ENCODE measurements at places on chromosomes 12 and 14.

- DNase-seq = no peak
These were observed 207.7 kb downstream of the TTC8 start for GRCh38 chr14:89032086-89032649.

DNA sequence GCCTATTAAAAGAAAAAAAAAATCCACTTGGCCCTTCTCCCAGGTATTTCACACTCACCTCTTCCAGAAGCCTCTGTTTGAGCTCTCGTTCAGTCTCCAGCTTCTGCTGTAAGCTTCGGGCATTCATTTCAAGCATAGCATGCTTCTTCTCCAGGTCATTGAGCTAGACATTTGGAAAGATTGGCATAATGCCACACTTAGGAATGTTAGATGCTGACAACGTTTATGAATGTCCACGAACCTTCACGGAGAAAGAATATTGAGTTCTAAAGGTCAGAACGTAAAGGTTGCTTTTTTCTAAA, 60.5 kb downstream of the PRKAB1 start:
- no peak for DNase-seq

- peak; percentile 68 for DNase-seq
These were observed 167.5 kb downstream of the BTG1 start for GRCh38 chr12:91978143-91978542.

GRCh38 chr12:2358986-2359658, 306.3 kb downstream of the CACNA1C start:
- DNase-seq = no peak

- no peak for DNase-seq
These were observed 19.4 kb downstream of the COA8 start for GRCh38 chr14:103581954-103582703.

- DNase-seq = peak; percentile 79
These were observed 518.7 kb downstream of the TMEM121 start for GRCh38 chr14:106044949-106045596.

DNA sequence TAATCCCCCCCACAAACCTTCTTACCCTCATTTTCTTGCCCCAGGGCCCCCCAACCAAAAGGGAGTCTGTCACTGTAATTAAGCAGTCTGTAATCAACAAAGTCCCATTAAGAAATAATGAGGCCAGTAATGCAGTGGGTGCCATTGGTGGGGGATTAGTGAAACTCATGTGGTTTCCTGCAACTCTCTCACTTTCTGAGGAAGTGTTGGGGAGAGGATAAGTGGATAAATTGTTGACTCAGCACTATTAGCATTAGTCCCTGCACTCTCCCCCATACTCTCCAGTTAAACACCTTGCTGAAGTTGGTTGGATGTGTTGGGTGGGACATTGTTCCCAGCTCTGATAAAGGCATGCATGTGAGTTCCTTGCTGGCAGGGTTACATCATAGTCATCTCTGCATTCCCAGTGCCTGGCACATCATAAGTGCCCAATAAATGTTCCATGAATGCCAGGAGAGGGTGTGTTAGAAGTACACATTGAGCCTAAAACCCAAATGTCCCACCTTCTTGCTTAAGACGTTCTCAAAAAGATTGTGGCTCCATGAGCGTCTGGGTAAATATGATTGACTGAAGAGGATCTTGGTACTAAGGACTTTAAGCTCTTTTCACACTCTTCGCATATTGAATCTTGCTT, 45.8 kb upstream of the HOXC13 start:
- no peak for DNase-seq

- DNase-seq = no peak
These were observed 9.5 kb downstream of the BEST3 start for GRCh38 chr12:69689638-69690037.

GRCh38 chr12:121966959-121967358, 48.6 kb downstream of the CFAP251 start:
- no peak for DNase-seq

DNA sequence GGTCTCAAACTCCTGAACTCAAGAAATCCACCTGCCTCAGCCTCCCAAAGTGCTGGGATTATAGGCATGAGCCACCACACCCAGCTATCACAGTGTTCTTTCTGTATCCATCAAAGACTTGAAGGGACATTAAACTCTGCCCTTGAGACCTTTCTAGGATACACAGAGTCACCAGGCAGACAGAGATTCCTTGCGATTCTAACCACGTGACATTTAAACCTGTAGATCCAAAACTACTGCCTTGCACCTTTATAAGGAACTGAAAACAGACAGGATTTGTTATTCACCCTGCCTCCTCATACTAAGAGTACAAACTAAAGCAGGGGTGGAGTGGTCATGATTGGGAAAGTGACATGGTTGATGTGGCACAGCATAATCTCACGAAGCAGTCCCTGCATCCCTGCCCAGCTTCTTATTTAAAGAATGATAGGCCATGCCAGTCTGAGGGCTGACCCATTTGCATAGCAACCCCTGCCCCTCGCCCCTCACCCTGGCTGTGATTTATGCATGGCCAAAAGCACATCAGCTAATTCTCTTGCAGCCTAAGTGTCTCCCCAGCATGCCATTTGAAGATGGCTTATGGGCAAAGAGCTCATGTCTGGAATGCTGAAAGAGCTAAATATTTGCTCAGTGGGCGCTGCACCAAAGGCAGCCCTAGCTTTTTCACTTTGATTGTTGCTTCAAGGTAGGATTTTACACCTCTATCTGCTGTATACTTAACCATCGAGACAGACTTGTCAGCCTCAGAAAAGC, 43.2 kb upstream of the MYBPC1 start:
- no peak for DNase-seq

GRCh38 chr14:63387711-63388110, 69.0 kb upstream of the GPHB5 start:
- no peak for DNase-seq

GRCh38 chr12:78164154-78164553, 333.5 kb downstream of the NAV3 start:
- DNase-seq = no peak

DNA sequence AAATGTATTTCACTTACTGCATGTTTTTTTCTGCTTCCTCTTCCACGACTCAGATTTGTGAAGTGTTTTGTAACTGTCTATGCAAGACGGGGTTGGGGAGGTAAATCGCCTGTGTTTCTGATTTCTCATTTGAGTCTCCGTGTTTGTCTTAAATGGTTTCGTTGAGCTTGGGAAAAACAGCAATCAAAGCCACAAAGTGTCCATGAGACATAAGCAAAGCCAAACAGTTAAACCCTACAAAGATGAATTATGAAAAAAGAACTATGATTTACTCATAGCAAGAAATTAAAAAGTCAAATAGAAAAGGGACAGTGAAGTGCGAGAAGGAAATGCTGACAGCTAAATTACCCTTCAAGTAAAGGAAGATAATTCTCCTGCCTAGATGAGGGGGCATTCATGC, 164.3 kb upstream of the TMPO start:
- DNase-seq = no peak

- no peak for DNase-seq
These were observed 25.6 kb downstream of the VPS37B start for GRCh38 chr12:122870163-122870842.

DNA sequence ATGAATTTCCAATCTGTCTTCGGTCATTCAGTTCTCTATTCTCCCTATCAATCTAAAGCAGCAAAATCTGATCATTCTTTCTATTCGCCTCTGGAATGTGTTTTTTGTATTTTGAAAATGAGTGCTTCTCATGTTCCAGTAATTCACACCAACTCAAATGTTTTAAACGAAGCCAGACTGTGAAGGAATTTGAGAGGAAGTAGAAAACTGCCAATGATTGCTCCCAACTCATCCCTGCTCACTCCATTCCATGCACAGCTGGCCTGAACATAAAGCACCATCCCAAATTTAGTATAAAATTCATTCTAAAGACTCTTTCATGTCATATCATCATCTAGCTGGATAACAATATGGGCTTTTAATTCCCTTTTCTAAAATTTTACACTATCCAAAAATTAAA, 123.8 kb downstream of the DUSP6 start:
- DNase-seq = no peak

- peak; percentile 32 for DNase-seq
These were observed 37.2 kb downstream of the GABARAPL1 start for GRCh38 chr12:10249690-10250455.

DNA sequence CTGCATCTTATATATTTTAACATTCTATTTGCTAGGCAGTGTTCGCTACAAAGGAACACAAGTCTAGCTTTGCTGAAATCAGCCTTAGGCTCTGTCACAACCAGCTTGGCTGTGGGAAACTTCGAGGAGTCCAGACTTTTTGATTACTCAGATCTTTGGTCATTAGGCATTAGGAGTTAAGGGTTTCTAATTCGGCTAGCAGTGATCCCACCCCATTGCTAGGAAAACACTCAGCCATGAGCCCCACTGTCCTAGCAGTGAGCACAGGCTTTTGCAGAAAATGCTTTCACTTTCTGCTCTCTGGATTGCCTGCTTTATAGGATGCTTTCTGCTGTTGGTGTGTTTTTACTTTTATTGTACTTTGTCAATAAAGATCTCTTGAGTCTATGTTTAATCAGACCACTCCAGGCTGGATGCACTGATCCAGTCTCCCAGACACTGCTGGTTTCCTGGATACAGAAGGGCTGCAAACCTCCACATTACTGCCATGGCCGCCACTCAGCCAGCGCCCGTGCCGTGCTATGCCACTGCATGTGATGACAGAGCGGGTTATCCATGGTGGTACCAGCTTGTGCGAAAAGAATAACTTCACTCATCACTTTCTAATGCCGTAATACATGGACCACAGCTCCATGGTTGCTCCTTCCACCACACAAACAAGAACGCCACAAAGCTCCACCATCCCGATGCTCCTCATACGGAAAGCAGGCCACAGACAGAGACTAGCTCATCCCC, 41.0 kb upstream of the PYGL start:
- no peak for DNase-seq

- no peak for DNase-seq
These were observed 146.0 kb upstream of the PLEKHG7 start for GRCh38 chr12:92556637-92557421.

DNA sequence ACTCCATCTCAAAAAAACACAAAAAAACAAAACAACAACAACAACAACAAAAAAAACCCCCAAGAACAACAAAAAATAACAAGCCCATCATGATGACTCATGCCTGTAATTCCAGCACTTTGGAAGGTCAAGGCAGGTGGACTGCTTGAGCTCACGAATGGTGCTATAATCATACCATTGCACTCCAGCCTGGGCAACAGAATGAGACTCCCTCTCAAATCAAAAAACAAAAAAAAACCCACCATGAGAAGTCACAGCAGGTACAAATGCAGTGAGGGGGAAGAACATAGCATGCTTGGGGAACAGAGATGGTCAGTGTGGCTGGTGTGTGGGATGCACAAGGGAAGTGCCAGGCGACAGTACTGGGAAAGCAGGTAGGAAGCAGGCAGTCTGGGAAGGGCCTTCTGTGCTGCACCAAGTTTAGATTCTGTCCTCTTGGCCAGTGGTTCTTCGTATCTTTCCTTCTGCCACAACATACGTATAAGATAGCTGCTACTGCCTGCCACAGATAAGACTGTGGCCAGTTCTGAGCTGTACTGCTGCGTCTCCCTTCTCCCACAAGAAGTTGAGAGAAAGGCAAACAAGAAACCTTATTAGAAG, 28.0 kb downstream of the ATG14 start:
- no peak for DNase-seq

- DNase-seq = no peak
These were observed 513.1 kb downstream of the KCNH5 start for GRCh38 chr14:62532181-62532580.

DNA sequence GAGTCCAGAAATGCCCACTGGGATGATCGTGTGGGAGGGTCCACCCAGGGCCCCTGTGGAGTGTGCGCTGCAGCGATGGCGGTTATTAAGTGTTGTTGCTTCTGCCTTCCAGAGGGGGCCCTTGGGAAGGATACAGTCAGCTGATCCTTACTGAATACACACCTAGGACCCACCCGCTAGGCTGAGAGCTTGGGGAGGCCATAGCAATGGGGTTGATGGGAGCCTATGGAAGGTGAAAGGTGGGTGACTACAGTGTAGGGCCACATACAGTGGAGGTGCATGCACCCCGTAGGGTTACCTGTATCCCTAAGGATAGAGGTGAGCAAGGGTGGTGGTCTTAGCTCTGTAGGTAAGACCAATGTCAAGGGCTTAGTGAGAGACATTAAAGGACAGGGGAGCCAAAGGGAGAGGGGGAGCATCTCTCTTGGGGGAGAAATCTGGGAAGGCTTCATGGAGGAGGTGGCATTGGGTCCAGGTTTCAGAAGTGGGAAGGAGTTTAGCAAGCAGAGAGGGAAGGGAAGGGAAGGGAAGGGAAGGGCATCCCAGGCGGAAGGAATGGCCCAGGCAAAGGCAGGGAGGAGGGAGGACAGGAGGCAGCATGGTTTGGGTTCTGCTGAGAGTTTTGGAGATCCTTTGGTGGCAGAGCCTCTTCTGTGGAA, 73.1 kb upstream of the RIN3 start:
- no peak for DNase-seq

DNA sequence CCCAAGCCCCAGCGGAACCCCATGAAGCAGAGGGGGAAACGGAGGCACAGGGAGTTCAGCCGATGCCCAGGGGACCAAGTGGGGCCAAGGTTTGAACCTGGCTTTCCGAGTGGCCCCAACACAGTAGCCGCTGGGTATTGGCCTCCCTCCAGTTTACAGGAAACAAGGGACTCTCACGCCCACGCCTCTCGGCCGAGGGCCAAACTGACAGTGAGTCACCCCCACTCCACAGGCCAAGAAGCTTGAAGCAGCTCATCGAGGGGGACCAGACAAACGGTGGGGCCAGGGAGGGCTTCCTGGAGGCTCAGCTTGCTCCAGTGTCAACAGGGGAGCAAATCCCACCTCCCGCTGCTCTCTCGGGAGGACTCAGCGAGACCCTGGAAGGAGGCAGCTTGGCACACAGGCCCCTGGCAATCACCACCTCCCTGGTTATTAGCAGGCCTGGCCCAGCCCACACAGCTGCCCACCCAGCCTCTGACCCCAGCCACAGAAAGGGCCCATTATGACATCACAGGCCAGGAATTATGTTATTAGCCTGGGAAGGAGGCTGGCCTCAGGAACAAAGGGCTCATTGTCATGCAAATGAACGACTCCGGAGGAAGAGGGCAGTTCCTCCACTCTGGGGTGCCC, 54.6 kb downstream of the NCOR2 start:
- DNase-seq = no peak

DNA sequence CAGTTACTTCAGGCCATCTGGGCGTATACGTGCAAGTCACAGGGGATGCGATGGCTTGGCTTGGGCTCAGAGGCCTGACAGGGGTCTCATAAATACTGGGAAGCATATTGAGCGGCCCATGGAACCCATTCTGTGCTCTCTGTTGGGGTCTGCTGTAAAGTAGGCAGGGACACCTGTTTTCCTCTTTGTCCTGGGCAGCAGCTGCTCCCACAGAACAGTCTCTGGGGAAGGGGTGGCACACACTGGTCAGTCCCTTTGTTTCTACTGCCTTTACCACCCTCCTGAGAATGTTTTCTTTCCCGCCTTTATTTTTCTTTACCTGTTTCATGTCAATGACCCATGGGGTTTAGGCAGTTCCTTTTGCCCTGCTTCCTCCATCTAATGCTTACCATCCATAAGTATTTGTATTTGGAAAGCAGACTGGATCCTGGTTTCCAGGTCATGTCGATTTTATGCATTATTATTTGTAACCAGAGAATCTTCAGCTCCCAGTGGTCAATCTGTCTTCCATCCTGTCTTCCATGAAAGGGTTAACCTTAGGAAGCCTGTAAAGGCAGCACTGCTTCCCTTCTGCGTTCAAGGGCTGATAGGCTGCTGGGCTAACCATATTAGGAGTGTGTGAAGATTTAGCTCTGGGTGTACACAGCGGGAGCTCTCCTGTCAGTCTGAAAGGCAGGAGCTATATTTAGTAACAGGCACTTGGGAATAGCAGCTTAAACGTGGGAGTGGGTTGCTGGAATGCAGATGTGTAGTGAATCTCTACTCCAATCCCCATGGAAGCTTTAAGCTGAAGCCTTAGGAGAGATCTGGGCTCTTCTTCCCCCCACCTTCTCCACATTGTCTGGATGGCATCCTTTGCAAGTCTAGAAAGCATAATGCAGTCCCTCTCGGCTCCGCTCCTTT, 124.0 kb downstream of the DYRK2 start:
- no peak for DNase-seq
